Central memory CD8-positive, alpha-beta T cell (primary cell): ENCODE measurements at places on chromosomes 16 and 17.

DNA sequence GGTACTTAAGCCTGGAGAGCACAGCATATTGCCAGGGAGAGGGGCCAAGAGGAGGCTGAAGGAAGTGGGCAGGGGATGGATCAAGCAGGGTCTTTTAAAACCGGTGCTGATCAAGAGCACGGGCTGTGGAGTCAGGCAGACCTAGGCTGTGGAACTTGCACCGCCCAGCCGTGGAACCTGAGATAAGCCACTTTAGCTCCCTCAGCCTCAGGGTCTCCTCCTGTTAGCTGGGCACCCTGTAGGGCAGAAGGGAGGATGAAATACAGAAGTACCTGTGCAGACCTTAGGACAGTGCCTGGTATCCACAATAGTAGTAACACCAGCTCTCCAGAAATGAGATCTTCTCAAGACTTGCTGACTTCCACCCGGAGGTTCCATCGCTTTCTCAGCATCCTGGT, 9.3 kb downstream of the ODAD4 start:
- DNase-seq = no peak

DNA sequence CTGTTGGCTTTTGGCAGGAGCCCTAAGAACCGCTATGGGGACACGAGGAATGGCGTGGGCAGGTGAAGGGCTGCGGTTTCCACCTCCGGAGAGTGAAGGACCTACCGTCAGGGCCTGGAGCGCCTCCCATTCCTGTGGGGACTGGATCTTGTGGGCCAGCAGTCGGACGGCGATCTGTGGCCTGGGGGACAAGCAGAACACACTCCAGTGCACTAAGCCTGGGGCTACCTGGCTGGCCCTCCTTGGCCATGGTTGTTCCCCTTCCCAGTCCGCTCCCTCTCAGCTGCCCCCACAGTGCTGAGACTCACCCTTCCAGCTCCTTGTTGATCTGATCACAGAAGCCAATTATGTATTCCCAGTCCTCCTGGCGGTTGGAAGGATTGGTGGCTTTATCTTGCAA, 15.0 kb downstream of the GGA3 start:
- no peak for DNase-seq

- DNase-seq = no peak
These were observed 25.0 kb downstream of the CRISPLD2 start for GRCh38 chr16:84844559-84845495.

- DNase-seq = peak; percentile 33
These were observed 14.4 kb upstream of the ALDH3A1 start for GRCh38 chr17:19762515-19762961.
